ENCODE measurements at places on chromosomes 6 and 20.
A peak's percentile ranks its signal among the peaks of the same experiment; 100 is the strongest.

GRCh38 chr6:150323205-150323604 is 45.6 kb upstream of the IYD start:
- no peak for DNase-seq

- no peak for DNase-seq
Measured at GRCh38 chr6:33813246-33813904, 9.6 kb upstream of the MLN start.

- DNase-seq, result no peak
Measured at GRCh38 chr6:13288481-13288880, 39.9 kb downstream of the TBC1D7 start.

GRCh38 chr6:37126493-37126958 is 43.4 kb upstream of the PIM1 start:
- no peak for DNase-seq

- DNase-seq, result peak; percentile 34
Measured at GRCh38 chr6:15522856-15523529, 139.8 kb downstream of the DTNBP1 start.

All from sigmoid colon (tissue), 7 donors.